Choroid plexus epithelial cell (primary cell): ENCODE measurements at places on chromosomes 1 and 21.

DNA sequence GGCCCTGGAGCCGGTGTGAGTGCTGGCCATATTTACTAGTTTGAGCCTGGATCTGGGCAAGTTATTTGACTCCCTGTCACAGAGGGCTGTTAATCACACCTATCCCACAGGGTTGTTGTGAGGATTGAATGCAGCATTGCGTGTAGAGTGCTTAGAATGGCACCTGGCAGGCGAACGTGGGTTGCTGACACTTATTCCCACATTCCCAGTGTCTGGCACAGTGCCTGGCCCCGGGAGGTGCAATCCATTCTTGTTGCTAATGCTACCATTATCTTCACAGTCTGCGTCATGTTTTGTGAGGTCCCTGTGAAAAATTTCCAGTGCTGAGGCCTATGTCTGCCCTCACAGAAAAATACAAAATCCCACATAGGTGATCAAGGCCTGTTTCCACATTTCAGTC is 66.1 kb downstream of the CD2 start:
- peak; percentile 90 for DNase-seq

GRCh38 chr1:214843281-214843680 is 239.3 kb upstream of the KCNK2 start:
- no peak for DNase-seq

DNA sequence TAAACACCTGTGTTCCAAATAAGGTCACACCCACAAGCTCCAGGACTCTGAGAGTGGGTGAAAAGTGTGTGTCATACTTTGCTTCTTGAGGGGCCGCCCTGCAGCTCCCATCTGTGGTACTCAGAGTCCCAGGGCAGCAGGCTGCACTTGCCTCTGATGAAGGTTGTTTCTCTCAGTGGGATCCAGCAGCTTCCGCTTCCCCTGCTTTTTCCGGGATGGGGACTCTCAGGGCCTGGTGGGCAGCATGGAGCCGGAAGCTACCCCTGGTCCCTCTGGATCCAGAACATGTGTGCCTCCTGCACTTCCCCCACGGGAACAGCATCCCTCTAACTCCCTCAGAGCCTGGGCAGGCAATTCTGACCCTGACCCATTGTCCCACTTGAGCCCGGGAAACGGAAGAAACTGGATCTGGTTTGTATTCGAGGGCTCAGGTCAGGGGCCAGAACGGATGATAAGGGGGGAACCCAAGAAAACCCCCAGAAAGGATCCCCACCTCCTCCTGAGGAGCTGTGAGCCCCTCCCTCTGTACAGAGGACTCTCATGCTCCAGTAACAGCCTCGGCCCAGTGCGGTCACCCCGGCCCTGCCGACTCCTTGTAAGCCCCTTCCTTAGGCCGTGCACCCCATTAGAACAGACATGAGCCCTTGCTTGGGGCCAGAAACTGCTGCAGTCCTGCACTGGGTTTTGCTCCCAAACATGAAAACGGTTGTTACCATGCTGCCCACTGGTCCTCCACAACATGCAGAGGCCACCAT is 189.5 kb upstream of the C1orf174 start:
- no peak for DNase-seq

- no peak for DNase-seq
Observed at GRCh38 chr1:152071123-152071522, 17.7 kb downstream of the TCHHL1 start.

DNA sequence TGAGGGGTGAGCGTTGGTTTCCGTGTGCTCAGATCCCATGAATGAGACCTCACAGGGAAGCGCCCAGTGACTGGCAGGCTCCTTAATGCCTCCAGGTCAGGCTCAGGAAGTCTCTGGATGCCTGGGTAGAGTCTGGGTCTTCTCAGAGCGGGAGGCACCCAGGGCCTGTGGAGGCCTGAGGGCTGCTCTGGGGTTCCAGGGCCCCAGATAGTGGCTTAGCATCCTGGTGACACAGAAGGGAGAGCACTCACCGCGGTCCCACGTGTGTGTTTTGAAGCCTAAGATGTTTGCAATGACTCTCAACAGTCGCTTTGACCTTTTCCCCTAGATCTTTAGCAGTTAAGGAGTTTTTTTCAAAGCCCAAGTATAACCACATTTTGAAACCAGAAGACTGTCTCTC is 25.0 kb downstream of the PRMT2 start:
- DNase-seq = no peak

DNA sequence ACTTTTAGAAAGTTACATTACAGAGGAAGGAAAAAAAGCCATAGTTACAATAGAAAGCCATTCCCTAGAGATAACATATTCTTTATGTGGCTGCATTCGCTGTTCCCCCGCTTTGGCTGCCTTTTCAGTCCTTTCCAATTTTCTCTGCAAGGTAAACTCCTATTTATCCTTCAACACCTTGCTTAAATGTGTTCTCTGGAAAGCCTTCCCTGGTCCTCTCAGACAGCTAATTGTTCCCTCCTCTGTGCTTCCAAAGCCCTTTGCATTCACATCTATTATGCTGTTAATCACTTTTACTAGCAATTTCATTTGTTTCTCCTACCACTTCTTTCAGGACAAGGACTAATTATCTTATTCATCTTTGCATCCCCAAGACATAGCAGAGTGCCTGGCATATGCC is 1.6 kb downstream of the PHC2 start:
- no peak for DNase-seq

DNA sequence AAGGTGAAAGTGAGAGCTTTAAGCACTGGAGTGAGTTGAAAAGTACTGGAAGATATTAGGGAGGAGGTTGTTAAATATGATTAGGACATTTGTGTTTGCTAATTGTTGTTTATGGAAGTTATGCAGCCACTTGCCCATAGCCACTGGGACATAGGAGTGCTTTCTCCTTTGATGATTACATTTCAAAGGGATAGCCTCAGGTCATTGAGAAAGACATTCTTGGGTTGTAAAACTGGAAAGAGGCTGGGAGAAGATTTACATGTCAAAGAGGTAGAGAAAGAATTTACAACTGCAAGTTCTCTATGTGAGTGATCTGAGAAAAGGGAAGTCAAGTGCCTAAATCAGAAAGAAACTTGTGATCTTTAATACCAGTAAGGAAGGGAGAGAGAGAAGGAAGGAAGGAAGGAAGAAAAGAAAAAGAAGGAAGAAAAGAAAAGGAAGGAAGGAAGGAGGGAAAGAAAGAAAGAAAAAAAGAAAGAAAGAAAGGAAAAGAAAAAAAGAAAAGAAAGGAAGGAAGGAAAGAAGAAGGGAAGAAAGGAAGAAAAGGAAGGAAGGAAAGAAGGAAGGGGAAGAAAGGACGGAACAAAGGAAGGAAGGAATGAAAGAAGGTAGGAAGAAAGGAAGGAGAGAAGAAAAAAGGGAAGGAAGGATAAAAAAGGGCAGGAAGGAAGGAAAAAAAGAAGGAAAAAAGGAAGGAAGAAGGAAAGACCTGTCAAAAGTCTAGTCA is 284.6 kb upstream of the DPYD start:
- DNase-seq = no peak

DNA sequence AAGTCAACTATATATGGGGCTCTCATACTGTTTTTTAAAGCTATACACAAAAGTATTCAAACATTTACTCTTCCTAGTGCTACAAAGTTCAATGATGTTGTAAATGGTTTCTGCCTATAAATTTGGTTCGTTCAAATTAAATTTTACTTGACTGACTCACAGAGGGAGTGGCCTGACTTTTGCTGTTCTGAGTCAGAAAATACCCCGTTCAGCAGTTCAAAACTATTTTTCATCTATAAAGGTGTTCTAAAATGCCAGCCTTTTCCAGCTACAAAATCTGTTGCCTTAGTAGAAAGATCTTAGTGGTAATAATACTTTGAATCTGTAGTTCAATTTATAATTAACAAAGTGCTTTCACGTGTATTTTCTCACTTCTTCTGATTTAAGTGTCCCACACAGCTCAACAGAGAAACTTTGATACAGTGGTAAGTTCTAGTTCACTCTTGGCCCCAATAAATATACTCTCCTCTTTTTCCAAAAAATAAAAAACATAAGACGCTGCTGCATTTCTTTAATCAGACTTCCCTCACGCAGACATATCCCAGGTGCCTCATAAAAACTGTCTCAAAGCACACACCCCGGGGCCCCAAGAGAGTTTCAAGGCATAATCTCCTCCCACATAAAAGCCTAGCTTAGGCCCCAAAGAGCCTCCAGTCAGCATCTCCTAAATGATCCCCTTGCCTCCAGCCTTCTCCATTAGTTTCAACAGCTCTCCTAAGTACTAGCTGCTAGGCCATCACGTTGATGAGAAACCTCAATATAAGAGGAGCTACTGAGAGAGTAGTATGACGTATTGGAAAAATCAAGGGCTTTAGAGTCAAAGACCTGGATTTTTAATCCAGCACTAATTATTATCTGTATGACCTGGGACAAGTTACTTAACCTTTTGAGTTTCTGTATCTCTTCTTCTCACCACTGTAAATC is 3.2 kb downstream of the PTP4A2 start:
- peak; percentile 65 for DNase-seq

GRCh38 chr1:24551960-24552571 is 3.8 kb upstream of the NCMAP start:
- peak; percentile 71 for DNase-seq

DNA sequence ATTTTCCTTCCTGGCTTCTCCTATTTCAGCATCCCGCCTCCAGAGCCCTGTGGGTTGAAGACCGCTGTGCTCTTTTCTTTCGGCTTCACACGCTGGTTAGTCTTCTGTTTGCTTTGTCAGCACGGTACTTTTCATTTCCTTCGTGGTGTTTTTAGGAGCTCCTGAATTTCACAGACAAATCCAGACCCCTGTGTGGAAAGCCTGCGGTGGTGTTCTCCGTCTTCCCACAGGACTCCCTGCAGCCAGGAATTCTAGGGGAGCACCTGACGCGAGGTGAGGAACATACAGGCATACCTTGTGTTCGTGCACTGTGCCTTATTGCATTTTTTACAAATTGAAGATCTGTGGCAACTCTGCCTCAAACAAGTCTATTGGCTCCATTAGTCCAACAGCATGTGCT is 210.2 kb upstream of the MAP1LC3C start:
- DNase-seq = no peak
